ENCODE measurements at places on chromosomes 5 and 9.

GRCh38 chr5:156981481-156981880 is 18.5 kb upstream of the TIMD4 start:
- DNase-seq, result no peak

DNA sequence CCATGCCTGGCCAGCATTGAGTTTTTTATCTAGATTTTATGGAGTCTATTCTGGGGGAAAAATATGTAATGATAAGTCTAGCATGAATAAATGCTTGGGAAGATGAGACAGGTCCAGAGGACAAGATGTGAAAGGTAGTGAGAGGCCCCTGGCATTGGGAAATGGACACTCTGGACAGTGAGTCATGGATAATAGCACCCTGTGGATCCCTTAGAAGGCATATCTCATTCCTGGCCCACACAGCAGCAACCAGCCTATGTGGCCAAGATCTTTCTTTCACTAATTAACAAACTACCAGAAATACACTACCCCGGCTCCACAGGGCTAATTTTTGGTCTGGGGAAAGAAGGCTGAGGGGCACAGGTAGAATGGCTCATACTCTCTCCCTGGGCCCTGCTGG is 356.1 kb downstream of the TRIM32 start:
- DNase-seq, result no peak

DNA sequence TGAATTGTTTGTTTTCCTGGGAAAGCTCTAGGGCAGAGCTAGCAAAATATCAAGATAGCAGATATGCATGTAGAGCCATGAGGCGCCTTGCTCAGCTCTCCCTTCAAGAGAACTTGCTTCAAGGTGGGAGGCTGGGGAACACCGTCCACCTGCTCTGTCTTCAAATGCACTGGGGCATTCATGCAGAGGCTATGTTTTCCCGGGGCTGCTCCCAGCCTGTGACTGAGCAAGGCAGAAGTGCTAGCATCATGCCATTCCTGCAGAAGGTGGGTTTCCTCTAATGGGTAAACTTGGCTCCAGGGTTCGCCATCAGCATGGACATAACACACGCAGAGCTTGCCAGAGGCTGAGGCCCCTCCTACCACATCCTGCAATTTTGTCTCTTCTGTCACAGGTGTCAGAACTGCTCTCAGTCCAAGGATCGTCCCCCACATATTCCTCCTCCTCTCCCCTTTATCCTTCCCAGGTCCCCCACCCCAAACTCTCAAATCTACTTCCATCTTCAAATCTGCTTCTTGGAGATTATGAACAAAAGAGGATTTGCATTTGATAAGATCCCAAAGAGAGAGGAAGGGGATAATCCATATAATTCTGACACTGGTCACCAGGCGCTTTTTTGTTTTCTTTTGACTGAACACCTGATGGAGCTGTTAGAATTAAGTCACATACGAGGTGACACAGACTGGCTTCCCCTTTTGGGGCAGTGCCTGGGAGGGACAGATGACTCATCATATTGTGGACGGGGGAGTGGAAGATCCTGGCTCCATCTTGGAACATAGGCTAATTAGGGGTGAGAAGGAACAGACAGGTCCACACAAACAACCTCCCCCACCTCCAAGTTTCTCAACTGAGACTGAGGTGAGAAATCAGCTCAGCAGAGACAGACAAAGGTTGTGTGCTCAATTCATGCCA is 85.0 kb upstream of the TAF11L2 start:
- DNase-seq, result no peak

DNA sequence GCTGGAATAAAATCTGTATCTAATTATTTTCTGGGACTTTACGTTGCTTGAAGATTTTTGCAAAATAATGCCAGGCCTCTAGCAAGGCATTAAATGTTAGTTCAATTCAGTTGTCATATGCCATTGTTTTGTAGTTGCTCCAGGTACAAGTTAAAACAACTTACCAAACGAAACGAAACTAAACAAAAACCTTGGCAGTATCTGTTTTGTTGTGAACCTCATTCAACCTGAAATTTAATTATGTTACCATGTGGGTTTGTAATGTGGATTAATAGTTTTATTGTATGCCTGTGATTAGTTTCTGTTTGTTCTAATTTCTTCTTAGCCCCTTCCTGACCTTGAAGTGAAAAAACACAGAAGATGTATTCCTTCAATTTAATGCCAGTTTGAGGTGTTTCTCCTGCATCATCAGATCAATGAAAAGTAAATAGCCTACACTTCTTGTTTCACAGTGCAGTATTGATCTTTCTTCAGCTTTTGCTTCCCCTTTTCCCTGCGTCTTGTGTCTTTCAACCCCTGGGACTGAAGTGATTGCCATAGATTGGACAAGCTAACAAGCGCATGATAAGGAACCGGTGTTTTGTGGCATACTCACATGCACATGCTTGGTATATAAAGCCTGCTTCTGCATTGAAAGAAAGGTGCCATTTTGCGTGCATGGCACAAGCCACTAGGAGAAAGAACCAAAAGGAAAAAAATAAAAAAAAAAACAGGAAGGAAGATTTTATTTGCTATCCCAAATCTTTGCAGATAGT is 699.0 kb upstream of the ARRDC3 start:
- no peak for DNase-seq

- DNase-seq, result no peak
Observed at GRCh38 chr9:116697887-116698286, 10.8 kb downstream of the TRIM32 start.

GRCh38 chr5:104612005-104612404 is 1049.4 kb upstream of the NUDT12 start:
- DNase-seq, result no peak

- no peak for DNase-seq
Observed at GRCh38 chr9:129880654-129881546, 45.6 kb downstream of the USP20 start.

DNA sequence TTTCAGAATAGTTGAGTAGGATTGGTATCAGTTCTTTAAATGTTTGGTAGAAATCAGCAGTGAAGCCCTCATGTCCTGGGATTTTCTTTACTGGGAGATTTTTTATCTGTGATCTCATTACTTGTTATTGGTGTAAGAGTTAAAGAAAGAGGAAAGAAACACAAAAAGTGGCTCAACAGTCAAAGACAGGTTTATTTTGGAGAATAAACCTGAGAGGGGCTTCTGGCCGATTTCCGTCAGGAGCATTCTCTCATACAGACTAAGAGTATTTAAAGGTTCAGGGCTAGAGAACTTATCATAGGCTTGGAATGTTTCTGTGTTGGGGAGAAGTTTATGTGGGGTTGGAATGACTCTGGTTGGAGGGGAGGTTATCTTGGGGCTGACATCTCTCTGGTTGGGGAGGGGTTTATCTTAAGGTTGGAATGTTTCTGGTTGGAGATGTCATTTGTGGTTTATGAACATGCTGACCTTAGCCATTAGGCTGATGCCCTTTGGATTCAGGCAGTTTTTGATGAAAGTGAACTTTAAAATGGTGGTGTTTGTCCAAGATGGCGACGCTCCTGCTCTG is 62.5 kb downstream of the CFAP95 start:
- no peak for DNase-seq

DNA sequence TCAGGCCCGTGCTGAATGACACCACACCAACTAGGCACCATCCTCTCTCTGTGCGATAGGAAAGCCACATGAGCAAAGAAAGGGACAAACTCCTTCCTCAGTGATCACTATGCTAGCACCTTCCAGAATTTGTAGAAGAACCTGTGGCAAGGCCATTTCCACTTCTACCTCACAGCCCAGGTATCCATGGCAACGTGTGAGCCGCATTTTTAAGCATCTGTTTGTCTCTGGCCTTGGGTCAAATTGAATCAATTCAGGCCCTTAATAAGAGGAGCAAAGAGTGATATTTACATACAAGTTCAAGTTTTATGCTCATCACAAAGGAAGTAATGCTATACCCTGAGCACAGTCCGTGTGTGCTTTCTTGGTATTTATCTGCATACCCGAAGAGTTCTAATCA is 179.3 kb downstream of the SLC12A2 start:
- DNase-seq, result no peak

- no peak for DNase-seq
Observed at GRCh38 chr9:135334953-135335460, 144.6 kb upstream of the PPP1R26 start.

DNA sequence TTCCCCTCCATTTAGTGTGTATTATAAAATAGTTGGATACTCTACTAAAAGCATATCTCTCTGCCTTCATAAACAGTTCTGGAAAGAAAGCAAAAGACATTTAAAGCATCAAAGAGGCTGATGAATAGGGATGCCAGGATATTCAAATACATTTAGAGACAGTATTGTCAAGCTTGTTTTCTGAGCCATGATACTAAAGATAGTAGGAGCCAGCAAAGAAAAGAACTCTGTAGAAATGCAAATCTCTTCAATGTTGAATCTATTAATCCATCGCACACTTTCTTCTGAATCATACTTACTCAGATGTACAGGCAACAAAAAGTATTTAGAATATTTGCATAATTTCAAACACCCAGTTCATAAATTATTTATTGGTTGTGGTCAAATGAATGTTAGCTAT is 207.1 kb upstream of the MEF2C start:
- no peak for DNase-seq

DNA sequence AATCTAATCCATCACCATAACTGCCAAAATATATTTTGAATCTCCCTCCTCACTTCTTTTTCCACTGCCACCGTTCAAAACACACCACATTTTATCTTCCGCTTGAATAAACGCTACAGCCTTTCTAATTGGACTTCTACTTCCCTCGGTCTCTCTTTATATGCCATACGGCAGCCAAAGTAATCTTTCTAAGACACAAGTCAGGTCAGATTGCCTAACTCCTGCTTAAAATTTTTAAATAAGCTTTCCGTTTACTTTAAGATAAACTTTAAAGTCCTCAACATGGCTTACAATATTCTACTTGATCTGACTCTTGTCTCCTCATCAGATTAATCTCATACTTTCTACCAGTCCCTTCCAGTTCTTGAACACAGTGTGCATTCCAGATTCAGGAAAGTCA is 9.7 kb downstream of the AFF4 start:
- DNase-seq, result no peak

DNA sequence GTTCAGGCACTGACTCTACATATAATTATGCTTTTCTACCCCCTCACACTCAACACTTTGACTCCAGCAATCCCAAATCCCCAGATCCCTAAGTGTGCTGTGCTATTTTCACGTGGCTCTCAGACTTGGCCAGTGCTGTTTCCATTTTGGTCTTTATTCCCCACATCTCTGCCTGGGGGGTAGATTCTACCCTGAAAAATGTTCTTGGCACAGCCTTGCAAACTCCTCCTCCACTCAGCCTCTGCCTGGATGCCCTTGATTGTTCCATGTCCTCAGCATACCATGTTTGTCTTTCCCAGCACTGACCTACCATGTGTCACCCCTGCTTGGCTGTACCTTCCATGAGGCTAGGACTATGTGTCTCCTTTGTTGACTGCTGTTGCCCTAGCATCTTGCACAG is 43.0 kb downstream of the FXN start:
- DNase-seq, result no peak

- no peak for DNase-seq
Observed at GRCh38 chr9:73844135-73844534, 653.0 kb upstream of the RORB start.

DNA sequence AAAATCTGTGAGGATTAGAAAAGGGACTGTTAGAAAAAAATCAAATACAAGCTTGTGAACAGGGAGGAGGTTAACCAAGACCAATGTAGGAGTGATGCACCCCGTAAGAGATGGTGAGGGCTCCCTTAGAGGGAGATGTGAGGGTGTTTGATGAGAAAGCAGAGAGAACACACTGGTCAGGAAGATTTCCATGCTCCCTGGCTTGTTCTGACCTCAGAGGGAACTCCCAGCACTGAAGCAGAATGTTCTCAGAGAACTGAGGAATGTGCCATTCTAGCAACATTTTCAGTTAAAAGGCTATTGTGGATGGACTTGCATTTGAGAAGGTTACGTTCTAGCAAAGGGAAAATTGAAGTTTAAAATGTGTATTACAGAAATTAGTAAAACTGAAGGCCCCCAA is 110.6 kb downstream of the HTR4 start:
- DNase-seq, result no peak

DNA sequence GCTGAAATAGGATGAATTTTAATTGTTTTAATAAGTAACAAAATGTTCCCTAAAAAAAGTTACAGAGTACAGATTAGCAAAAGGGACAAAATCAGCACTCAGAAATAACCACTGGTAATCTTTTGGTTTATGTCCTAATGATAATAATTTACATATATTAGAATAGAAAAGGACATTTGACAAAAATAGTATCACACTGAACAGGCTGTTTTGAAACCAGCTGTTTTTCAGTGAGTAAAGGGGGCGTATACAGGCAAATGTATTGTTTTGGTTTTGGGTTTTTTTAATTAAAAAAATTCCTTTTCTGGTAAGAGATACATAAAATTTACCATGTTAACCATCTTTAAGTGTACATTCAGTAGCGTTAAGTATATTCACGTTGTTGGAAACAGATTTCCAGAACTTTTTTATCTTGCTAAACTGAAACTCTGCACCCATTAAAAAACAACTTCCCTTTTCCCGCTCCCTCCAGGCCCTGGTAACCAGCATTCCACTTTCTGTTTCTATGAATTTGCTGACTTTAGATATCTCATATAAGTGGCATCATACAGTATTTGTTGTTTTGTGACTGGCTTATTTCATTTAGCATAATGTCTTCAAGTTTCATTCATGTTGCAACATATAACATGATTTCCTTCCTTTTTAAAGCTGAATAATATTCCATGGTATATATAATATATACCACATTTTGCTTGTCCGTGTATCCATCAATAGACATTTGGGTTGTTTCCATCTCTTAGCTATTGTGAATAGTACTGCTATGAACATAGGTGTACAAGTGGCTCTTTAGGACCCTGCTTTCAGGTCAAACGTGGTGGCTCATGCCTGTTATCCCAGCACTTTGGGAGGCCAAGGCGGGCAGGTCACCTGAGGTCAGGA is 20.6 kb upstream of the LARP1 start:
- no peak for DNase-seq

DNA sequence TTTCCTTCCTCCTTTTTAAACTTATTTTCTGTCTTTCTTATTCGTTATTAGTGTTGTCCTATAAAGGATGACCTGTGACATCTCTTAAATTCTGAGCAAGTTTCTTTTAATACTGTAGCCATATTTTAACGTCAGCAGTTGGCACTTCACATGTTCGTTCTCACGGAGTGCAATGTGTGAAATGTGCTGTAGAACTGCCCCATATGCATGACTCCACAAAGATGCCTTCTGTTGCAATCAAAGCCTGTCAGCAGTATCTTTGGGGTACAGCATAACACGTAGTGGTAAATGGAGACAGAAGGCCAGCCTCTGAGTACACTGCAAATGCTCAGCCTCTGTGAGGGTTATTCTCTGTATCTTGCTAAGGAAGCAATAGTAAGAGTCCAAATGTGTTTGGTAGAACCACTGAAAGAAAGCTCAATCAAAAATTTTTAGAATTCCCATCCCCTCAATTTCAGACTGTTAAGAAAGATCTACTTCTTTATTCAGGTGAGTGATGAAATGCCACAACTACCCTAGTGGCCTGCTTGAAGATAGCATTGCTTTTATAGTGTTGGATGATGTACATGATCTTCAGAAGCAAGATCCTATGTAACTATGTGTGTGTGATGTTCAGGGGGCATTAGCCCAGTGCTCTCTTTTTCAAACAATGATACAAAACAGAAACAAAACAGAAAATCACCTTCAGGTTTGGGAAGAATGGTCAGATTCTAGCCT is 277.7 kb downstream of the TMEM167A start:
- no peak for DNase-seq

- no peak for DNase-seq
Observed at GRCh38 chr9:4106081-4106759, 193.6 kb downstream of the GLIS3 start.

Data from GM18507 (cell line).